ENCODE measurements at places on chromosomes 1 and 21. TPM values are rescaled to one million over a fixed set of nuclear protein-coding genes. Genes with fewer than 3 reads are reported as not detected.

- DNase-seq, result no peak
Observed at GRCh38 chr1:234475167-234475793, 3.7 kb downstream of the TARBP1 start.

Gene PRKAB2
- total RNA-seq, result 16.8 TPM

DNA sequence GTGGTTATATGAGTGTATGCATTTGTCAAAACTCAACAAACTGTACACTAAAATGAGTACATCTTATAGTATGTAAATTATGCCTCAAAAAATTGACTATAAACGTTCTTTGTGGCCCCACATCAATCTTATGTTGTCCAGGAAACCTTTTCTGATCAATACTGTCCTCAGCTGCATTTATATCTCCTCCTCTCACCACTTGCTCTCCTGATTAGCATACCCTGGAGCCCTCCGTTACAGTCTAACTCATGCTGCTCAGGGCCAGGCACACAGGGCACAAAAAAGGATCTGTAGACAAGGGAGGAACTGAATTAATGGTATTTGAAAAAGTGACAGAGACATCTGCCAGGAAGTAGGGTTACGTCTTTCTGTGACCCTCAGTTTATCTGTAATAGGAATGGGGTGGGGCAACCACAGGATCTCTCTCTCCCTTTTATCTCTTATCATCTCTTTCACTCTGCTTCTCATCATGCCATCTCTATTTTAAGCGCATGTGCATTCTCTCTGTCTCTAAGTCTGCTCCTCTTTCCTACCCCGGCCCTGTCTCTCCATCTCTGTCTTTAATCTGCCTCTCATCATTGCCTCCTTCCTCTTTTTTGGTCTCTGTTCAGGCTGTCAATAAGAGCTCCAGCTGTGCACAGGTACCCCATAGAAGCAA is 7.0 kb upstream of the TAL1 start:
- DNase-seq, result no peak

DNA sequence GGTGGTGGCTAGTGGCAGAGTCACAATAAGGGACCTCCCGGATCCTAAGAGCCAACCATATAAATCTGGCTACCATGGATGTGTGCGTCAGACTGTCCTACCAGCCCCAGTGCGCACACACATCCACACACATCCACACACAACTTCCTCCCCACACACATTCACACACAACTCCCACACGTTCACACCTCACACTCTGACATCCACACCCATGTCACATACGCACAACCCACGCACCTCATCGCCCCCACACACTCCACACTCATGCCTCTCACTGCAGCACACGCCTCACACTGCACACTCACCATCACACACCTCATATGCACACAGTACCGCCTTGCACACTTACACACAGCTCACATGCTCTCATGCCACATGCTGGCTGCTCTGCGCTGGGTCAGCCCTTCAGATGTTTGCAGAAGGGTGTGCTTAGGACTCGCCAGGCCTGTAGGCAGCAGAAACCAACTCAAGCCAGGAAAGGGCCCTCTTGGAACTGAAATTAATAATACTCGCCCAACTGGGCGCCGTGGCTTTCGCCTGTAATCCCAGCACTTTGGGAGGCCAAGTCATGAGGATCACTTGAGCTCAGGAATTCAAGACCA is 3.0 kb downstream of the LDLRAD2 start:
- DNase-seq, result no peak

Gene SPRR2E
- total RNA-seq, result not detected

Measured in breast epithelium (tissue), 4 donors.